Cardiac fibroblast (primary cell): ENCODE measurements at places on chromosomes 1 and 21.
A peak's percentile ranks its signal among the peaks of the same experiment; 100 is the strongest.

DNA sequence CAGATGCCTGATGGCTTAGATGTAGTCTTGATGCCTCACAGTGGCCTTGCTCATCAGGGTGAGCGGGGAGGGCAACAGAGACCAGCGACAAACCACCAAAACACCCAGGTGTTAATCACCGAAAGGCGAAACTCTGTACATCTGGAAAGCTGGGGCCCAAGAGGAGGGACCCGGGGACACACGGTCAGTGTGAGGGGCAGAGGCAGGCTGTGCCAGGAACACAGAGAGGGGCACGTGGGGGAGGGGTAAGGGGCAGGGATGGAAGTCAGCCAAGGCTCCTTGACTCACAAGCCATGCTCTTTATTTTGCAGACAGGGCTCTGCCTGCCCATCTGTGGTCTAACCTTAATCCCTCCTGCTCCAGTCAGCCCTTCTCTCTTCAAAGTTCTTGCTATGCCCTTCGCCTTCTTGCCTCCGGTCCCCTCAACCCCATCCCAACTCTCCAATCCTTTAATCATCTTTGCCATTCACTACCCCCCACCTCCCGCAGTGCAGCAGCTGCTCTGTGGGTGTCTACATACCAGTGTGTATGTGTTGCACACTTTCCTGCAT is 4.3 kb downstream of the MEF2D start:
- DNase-seq = peak; percentile 45

DNA sequence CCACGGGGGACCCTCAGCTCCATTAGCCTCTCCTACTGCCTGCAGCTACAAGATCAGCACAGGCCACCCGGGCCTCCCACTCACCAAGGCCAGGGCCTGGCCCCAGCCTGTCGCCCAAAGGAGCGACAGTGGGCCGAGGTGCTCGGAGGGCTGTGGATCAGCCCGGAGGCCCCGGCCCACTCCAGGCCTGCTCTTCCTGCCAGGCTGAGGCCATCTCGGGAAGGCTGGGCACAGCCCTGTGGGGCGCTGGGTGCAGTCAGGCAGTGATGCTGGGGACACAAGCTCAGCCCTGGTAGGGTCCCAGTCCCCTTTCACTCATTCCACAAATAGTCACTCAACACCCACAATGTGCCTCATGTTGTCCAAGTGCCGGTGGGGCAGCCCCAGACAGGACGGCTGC is 58.8 kb downstream of the CASZ1 start:
- DNase-seq = no peak

DNA sequence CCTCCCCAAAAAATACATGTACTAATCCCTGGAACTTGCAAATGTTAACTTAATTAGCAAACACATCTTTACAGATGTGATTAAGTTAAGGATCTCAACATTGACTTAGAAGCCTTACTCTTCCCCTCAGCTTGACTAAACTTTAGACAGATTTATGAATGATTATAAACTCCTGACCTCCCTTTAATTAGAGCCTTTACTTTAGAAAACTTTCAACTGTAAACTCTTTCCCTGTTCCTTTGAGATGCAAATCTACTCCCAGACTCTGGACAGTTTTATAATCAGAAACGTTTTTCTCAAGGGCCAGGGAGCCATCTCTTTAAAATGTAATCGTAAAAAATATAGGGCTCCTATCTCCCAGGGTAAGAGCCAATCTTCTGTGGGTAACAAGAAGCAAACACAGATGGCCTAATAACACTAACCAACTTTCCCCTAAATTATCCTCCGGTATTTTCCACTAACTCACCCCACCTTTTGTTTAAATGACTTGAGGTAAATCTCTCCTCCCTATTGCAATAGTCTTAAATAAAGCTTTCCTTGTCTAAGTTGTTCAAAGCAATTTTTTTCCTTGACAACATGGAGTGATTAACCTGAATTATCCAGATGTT is 284.1 kb downstream of the BRINP3 start:
- DNase-seq = no peak

GRCh38 chr1:87044424-87044823 is 130.0 kb downstream of the HS2ST1 start:
- DNase-seq = no peak

DNA sequence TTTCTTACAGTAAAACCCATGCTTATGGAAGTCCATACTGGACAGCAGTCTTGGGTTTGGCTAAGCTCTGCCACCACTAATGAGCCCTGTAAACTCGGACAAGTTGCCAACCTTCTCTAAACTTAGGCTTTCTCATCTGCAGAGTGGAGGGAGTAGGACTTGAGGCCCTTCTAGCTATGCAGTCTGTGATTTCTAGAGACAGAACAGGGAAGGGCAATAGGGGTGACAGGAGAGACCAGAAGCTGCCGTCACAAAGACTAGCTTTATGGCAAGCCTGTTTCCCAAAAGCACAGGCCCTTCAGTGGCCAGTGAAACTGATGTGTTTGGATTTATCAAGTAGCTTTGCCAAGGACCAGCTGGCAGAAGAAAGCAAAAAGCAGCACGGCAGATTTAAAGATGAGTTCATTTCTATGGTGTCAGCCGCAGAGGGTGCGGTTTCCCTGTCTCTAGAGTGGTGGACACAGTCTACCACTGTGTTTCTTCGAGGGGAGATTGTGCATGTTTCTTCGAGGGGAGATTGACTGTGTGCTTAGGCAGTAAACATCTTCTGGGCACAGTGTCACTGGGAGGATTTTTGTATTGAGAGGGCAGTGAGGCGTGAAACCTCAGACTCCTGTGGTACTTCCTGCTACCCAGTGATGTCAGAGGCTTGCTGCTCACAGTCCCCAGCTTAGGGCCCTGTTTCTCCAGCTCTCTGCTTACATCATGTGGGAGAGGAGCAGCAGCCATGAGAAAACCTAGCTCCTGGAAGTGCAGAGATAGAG is 119.0 kb downstream of the ROR1 start:
- peak; percentile 61 for DNase-seq

- no peak for DNase-seq
Measured at GRCh38 chr1:237309595-237310118, 267.7 kb downstream of the RYR2 start.

DNA sequence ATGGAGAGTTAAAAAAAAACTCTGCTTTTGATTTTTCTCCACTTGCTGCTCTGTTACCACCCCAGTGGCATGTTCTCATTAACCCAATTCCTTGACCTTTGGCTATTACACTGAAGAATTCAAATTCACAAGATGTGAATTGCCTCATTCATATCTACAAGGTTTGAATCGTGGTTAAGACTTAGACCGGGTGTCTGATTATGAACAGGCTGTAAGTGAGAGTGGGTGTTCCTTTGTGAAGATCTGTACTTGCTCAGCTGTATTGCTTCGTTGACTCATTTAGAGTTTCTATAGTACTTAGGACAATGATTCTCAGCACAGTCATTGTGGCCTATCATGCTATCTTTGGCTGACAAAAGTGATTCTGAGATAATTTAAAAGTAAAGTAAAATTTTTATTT is 36.4 kb downstream of the DNM3 start:
- peak; percentile 21 for DNase-seq

GRCh38 chr1:175480343-175480822 is 263.0 kb downstream of the TNR start:
- no peak for DNase-seq

DNA sequence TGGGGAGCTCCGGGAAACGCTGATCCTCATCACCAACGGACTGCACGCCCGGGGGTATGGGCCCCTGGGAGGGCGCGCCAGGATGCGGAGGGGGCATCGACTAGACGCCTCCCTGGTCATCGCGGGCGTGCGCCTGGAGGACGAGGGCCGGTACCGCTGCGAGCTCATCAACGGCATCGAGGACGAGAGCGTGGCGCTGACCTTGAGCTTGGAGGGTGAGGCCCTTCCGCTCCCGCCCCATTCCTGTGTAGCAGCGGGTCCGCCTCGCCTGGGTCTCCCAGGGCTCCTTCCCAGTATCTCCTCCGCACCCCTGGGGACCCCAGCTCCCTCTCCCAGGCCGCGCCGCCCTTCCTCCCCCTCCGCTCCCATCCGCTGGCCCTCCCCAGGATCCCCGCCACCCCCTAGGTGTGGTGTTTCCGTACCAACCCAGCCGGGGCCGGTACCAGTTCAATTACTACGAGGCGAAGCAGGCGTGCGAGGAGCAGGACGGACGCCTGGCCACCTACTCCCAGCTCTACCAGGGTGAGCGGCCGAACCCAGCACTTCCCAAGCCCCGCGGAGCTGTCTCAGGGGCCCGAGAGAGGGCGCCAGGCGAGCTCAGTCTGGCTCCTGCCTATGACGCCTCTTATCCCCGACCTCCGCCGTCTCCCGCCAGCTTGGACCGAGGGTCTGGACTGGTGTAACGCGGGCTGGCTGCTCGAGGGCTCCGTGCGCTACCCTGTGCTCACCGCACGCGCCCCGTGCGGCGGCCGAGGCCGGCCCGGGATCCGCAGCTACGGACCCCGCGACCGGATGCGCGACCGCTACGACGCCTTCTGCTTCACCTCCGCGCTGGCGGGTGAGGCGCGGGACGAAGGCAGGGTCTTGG is 5.0 kb downstream of the HAPLN2 start:
- DNase-seq = peak; percentile 49

- no peak for DNase-seq
Measured at GRCh38 chr1:182603646-182604174, 479 bp downstream of the RGS16 start.

- peak; percentile 85 for DNase-seq
Measured at GRCh38 chr1:157045250-157046218, at the start of gene ARHGEF11. Gene ARHGEF11 (minus strand): TSS chr1:157045742. CDS start chr1:157044330, 1,412 bp downstream.

GRCh38 chr1:13583966-13584791 is 547 bp downstream of the PDPN start:
- DNase-seq = peak; percentile 36

- no peak for DNase-seq
Measured at GRCh38 chr1:226682871-226683814, 55.9 kb downstream of the ITPKB start.

DNA sequence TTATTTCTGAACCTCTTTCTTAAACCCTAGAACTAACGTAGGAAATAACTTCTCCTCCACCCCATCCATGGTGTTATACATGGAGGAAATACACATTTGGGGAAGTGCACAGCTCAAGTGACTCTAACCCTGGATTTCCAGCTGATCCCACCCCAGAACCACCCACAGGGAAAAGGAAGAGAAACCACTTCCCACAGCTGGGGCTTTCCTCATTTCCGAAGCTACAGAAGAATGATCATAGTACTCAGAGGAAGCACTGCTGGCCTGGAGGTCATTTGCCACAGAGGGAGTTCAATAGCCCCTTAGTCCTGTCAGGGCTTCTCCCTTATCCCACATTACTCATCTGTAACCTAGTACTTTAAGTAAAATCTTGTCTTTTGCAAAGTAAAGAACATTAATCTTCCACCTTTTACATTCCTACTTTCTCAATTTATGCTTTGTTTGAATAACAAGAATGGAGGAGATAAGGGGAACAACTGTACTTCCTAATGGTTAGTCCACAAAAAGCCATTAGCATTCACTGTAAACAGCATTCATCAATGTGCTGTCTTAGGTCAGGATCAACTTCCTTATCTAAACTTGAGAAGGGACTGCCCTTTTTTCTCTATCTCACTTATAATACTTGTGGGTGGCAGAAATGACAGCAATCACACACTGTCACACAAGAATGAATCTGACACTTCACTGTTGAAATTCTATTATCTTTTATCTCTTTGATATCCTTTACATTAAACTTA is 63.0 kb upstream of the RGS1 start:
- DNase-seq = no peak

- no peak for DNase-seq
Measured at GRCh38 chr1:71548398-71548890, 467.6 kb upstream of the ZRANB2 start.

- no peak for DNase-seq
Measured at GRCh38 chr1:32972814-32973428, 8.3 kb upstream of the RNF19B start.

- DNase-seq = no peak
Measured at GRCh38 chr1:113745425-113745824, 13.9 kb downstream of the PHTF1 start.

DNA sequence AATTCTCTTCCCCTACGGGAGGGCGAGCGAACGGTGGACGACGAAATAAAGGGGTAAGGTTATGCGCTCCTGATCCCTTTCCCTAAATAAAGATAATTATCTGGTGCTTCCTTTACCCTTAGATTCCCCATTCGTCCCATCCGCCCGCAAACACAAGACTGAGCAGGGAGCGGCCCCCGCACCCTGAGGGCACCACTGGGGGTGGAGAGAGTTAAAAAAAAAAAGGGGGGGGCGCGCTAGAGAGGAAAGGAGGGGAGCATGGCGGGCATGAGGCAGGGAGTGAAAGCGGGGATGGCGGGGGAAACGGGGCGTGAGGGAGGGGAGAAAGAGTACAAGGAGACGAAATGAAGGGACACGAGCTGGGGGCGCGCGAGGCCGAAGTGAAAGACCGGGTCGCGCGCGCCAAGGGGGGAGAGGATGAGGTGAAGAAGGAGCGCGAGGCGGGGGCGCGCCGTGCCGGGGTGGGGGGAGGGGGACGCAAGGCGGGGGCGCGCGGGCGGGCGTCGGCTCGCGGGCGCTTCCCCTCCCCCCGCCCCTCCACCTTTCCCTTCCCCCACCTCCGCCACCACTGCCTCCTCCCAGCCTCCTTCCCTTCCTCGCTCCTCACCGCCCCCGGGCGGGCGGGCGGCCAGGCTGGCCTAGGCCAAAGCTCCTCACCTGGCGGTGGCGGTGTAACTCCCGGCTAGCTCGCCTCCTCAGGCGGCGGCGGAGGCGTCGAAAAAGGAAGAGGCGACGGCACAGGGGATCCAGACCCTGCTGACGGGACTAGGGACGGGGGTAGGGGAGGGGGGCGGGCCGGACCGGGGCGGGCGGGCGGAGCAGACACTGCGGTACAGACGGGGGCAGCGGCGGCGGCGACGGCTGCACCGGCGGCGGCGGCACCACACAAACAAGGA is 448 bp downstream of the GATAD2B start:
- no peak for DNase-seq

- DNase-seq = no peak
Measured at GRCh38 chr1:209802117-209802779, 3.7 kb downstream of the IRF6 start.

GRCh38 chr1:55503663-55504305 is 288.6 kb upstream of the USP24 start:
- peak; percentile 14 for DNase-seq

GRCh38 chr1:36458910-36459309 is 5.3 kb downstream of the MRPS15 start:
- DNase-seq = no peak

DNA sequence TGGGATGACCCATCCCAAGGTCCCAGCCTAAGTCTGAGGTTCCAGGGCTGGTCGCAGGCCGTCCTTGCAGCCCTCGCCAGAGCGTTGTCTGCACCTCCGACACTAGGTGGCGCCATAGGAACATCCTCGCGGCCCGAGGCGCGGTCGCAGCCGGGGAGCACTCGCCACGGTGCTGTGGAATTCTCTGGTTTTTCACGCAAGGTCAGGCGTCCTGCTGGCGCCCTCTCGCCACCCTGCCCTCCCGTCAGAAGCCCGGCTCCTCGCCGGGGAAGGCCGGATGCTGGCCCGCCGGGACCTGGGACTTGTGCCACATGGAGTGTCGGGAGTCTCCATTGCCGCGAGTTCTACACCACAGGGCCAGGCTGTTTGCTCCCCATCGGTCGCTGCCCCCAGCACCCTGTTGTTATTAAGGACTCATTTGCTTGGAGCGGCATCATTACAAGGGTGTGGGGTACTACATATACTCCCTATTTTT is 196.8 kb upstream of the LMO4 start:
- DNase-seq = peak; percentile 81

- no peak for DNase-seq
Measured at GRCh38 chr1:69073176-69073575, 494.5 kb upstream of the LRRC7 start.

- no peak for DNase-seq
Measured at GRCh38 chr21:44399955-44400790, 46.8 kb downstream of the TRPM2 start.
